Dermis blood vessel endothelial cell (primary cell): ENCODE measurements at places on chromosomes 12 and 14. TPM values are rescaled to one million over a fixed set of nuclear protein-coding genes. Genes with fewer than 3 reads are reported as not detected.
A peak's percentile ranks its signal among the peaks of the same experiment; 100 is the strongest.

- DNase-seq: no peak
These were observed 78.5 kb upstream of the PKP2 start for GRCh38 chr12:32975122-32975521.

DNA sequence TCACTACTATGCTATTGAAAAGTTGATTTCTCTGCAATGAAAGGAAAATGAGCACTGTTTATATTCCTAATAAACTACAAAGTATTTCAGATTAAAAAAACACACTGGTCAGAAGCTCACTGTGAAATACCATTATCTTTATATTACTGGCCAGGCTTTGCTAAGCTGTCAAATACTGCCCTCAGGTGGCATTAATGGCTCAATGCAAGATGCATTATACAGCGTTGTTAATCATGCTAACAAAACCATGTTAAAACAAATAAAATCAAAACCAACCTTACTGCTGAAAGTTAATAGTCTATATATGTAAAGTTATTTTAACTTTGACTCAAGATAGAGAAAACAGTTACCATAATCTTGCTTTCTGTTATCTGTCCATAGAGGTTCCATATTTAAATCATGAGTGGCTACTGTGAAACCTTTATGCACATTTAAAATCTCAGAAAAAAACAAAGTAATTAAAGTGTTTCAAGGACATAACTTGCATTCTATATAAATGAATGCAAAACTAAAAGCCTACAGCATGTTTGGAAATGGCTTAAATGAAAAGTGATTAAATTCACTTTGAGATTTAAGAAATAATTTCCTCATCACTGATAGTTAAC lies 121.7 kb downstream of the RALGAPA1 start:
- peak; percentile 79 for DNase-seq

GRCh38 chr14:49050822-49051221 lies 535.4 kb downstream of the RPS29 start:
- no peak for DNase-seq

DNA sequence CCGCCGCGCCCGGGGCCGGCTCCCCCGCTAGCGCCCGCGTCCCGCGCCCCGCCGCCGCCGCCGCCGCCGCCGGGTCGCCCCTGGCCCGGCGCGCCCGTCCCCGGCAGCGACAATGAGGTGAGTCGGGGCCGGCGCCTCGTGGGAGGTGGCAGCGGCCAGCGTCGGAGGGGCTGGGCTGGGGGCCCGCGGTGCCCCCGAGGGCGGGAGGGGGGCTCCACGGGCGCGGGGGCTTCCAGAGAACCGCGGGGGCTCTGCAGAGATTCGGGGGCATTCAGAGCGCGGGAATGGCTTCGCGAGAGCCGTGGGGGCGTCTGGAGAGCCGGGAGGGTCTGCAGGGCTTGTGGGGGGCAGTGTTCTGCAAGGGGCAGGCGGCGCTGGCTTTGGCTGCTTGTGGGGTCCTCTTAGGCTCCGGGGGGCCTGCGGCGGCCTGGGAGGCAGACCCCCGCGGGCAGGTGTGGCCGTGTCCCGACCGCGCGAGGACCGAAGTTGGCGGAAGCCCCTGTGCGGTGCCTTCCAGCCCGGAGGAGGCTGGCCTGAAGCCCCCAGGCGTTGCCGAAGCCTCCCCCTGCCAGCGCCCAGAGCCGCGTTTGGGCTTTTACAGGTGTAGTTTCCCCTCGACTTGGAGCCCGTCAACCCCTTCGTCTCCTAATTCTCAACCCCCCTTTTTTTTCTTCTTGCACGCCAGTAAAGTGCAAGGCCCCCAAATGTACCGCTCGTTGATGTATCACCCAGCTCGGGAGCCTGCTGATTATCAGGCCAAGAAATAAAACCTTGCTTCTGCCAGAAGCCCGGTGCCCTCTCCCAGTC lies 93.1 kb upstream of the EVL start:
- peak; percentile 21 for DNase-seq

DNA sequence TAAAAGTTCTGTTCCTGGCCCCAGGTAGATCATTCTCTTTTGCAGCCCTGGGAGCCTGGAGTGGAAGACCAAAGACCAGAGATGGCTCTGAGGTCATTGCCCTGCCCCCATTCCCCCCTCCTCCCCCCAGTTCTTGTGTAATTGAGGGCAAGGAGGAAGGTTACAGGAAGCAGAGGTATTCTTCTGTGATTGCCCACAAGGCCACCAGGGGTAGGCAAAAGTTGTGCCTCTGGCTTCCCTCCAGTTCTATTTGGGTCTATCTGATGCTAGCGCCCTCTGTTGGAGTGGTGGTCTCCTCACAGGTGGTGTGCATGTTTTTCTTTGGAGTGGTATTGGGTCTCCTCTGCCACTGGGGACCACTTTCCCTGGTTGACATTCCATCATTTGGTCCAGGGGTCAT lies 41.2 kb upstream of the CRY1 start:
- DNase-seq: peak; percentile 15

DNA sequence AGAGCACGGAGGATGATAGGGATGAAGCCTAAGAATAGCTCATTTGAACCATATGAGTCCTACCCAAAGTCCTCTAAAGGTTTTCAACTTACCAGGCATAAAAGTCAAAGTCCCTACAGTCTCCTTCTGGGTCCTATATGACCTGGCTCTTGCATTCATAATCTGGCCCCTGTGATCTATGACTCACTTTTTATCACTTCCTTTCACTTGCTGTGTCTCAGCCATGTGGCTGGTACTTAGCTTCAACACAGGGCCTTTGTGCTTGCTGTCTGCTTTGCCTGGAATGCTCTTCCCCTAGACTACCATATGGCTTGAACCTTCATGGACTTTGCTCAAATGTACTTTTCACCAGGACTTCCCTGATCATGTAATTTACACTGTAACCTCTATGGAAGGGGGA lies 137.6 kb upstream of the TMTC1 start:
- DNase-seq: peak; percentile 73

- no peak for DNase-seq
These were observed 55.4 kb downstream of the GRIP1 start for GRCh38 chr12:66623455-66623854.

- no peak for DNase-seq
These were observed 593 bp upstream of the PA2G4 start for GRCh38 chr12:56103823-56104108.

DNA sequence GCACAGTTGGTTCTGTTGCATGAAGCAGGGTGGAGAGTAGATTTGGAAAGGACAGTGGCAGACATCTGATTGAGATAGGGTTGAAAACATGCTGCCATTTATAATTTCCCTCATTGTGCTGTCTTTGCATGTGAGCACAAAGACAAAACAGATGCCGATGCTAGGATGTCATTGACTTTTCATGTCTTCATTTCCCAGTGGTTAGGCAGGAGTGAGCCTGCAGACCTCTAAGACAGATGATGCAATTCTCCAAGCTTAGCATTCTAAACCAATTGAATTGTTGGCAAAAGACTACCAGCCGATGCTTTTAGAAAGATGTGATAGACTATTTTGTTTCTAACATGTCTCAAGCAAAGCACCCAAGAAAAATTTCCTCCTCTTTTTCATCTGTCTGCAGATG lies 37.1 kb upstream of the PELI2 start:
- no peak for DNase-seq

DNA sequence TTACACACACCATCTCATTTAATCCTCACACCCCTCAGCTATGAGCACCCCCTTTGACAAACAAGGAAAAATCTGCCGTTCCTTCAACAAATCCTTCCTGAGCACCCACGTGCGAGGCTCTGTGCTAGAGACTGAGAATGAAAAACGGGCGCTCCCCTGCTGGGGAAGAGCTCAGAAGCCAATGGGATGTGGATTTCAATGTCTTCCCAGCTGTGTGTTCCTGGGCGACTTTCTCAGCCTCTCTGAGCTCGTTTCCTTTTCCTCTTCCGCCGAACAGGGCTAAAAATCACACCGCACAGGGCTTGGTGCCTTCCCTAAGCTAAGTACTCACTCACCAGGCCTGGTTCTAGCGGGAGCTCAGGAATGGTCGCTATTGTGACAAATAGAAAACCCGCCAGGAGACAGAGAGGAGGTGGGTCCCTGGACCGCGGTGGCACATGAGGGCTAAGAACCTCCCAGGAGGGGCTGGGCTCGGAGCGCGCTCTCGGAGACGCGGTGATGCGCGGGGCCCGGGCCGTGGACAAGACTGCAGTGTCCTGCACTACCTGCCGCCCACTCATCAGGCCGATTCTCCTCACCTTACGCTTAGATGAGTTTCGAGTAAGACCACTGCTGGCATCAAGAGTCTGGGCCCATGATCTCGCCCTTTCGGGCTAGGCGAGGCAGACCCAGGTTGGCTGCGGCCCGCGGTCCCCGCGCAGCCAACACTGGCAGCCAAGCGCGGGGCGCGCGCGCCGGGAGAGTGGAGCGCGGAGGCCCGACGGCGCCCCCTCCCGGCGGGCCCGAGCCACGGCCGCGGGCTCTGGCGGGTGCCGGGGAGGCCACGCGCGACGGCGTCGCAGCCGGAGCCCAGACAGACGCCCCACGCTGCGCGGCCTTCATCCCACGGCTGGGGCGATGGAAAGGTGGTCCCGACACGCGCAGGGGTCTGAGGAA lies 17.0 kb downstream of the ZDHHC22 start:
- DNase-seq: peak; percentile 67

DNA sequence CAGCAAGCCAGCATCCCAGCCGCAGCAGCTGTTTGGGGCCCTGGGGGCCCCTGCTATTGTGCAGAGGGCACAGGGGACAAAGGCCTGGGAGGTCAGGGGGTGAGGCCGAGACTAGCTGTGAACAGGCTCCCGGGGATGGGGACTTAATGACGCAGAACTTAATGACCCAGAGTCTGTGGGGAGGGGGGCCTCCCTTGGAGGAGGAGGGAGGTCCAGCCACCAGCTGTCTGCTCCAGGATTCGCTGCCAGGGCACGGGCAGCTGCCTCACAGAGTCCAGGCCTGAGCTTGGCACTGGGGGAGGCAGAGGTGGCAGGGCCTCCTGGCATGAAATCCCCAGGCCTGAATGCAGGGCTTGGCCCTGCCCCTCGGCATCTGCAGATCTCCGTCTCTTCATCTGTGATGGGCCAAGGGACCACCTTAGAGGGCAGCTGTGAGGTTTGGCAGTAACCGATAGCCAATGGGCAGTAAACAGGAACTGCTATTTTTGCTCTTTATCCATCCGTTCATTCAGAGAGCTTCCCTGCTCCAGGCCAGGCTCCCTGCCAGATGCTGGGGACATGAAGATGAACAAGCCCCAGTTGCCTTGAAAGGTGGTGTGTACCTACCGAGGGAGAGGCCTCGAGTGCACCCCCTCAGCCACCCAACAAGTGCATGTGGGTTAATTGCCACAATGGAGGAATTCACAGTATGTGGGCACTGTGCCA lies 6.7 kb downstream of the FAM222A start:
- no peak for DNase-seq

DNA sequence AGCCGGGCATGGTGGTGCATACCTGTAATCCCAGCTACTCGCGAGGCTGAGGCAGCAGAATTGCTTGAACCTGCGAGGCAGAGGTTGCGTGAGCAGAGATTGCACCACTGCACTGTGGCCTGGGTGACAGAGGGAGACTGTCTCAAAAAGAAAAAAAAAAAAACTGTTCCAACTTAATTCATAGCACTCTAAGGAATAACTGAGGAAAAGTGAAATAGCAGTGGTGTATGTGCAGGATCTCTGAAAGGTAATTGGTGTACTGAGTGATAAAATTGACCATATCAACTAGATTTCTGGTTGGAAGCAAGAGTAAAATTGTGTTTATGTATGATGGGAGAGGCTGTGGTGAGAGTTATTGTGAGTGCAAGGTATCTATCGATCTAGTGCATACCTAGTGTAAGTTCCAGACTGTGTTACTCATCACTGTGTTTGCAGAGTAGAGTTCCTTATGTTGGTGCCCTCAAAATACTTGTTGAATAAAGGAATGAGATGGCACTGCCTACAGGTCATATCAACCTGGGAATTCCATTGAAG lies 6.3 kb downstream of the CAND1 start:
- DNase-seq: no peak

- DNase-seq: peak; percentile 72
These were observed 69.4 kb downstream of the CD163L1 start for GRCh38 chr12:7374423-7375144.

DNA sequence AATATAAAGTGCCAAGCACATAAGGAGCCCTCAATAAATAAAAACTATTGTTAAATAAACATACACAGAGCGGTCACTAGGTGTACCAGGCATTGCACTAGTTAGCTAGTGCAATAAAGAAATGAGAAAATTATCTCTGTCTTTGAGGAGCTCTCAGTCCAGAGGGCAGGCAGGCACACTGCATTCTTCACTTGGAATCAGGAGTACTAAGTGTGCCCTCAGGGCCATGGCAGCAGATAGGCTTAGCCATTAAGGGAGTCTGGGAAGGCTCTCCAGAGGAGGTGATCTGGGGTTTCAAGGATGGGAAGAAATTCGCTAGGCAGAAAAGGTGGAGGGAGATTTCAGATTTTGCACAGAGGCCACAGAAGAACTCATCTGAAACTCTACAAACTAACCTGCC lies 9.1 kb downstream of the ABCD4 start:
- DNase-seq: no peak

DNA sequence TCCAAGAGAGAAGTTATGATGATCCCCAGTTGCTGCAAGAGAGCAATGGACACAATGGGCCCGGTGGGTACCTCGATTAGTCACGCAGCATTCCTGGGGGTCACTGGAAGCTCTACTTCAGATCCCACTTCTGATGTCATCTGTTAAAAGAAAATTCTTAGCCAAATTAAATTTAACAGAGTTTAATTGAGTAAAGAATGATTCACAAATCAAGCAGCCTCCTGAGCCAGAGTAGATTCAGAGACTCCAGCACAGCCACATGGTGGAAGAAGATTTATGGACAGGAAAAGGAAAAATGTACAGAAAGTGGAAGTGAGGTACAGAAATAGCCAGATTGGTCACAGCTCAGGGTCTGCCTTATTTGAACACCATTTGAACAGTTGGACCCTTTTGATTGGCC lies 107.5 kb downstream of the SPTSSA start:
- DNase-seq: no peak

- DNase-seq: peak; percentile 65
These were observed 48.8 kb upstream of the SLCO1C1 start for GRCh38 chr12:20646239-20646827.

- peak; percentile 71 for DNase-seq
These were observed 20.0 kb upstream of the FICD start for GRCh38 chr12:108495054-108495453.

- DNase-seq: no peak
These were observed 31.0 kb upstream of the BTG1 start for GRCh38 chr12:92176646-92177045.

DNA sequence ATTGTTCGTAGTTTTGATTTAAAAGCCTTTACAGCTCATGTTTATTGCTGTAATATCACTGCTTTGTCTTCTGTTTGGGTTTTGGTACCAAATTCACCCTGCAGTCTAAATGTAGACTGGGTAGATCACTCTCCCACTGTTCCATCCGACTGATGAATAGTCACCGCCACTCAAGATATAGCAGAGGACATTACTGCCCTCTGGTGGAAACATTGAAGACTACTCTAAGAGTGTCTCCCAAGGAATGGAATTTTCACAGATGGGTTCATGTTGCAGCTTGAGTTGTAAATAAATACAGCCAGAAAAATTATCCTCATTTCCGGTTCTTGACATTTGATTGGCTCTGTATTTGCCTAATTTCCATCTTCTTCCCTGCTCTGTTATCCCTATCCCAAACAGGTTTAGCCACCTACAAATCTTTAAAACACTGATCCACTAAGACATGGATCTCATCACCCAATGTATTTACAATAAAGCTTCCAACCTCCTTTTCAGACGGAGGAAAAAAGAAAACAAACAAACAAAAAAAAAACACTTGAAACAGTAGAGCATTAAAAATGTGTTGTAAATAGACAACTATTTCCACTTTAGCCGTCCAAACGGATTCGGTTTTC lies 198.3 kb upstream of the CPNE8 start:
- peak; percentile 77 for DNase-seq

The LRIG3 gene
- total RNA-seq: 28.9 and 39.8 TPM in 2 replicates

The SERPINA10 gene
- not detected in 2 replicates for total RNA-seq

The SIX6 gene
- total RNA-seq: not detected in 2 replicates

The COX8C gene
- 0.23 TPM in 1 of 2 replicates, not detected in the other for total RNA-seq

The CMKLR1 gene
- total RNA-seq: 0.19 and 1.0 TPM in 2 replicates

The ACSS3 gene
- 0.37 and 1.0 TPM in 2 replicates for total RNA-seq

The OR4K15 gene
- not detected in 2 replicates for total RNA-seq

The GALNT8 gene
- total RNA-seq: under 0.01 and 0.14 TPM in 2 replicates
